ENCODE measurements at places on chromosomes 6 and 20.

DNA sequence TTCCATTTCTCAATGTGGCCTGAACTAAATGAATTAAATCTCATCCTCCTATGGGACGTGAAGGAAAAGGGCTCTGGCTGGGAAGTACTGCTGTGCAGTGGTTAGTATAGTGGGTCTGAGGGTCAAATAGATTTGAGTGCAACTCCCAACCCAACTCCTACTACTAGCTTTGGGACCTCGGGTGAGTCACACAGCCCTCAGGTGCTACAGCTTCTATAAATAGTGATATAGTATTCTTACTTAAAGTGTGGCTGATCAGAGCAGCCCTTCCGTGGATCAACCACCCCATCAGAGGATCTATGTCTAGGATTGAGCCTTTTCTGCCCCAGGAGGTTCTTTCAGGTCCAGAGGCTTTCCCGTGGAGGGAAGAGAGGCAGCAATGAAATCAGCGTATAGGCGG lies 904 bp upstream of the UST start:
- DNase-seq: no peak

DNA sequence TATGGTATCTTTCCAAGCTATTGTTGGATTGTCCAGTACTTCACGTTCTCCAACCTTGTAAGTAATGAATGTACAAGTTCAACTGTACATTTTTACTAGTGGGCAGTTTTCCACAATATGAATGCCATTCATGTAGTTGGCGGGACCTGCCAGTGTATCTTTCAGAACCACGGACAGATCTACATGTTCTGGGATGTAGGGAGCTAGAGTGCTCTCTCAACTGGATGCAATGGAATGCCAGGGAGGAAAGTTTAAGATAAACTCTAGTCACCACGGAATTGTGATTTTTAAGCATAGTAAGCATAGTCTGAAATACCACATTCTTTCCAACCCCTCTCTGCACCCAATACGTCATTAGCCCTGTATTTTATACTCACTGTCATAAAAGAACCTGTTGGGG lies 21.5 kb upstream of the HLA-C start:
- DNase-seq: no peak

DNA sequence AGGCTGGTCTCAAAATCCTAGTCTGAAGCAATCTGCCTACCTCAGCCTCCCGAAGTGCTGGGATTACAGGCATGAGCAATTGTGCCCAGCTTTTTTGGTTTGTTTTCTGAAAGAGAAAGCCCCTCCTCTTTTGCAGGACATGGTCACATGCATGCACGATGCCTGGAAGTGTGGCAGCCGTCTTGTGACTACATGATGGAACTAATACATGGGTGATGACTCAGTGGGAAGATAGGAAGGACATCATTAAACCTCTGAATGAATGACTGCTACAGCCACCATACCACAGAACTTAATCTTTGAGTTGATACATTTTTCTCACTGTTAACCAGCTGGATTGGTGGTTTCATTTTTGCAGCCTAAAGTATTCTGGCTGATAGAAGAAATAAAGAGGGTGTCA lies 13.4 kb upstream of the CTNNBL1 start:
- DNase-seq: no peak

GRCh38 chr20:64220891-64221527 lies 34.5 kb upstream of the PCMTD2 start:
- DNase-seq: no peak
